ENCODE measurements at places on chromosomes 5 and 9. TPM values are rescaled to one million over a fixed set of nuclear protein-coding genes. Genes with fewer than 3 reads are reported as not detected.
A peak's percentile ranks its signal among the peaks of the same experiment; 100 is the strongest.

The HNRNPK gene
- total RNA-seq: 861 TPM

The ARL14EPL gene
- total RNA-seq: not detected

The SHC3 gene
- total RNA-seq: not detected

The LRRC70 gene
- total RNA-seq: 0.86 TPM

The FLT4 gene
- total RNA-seq: 0.86 TPM

GRCh38 chr9:94812343-94812742, 85.8 kb downstream of the AOPEP start:
- peaks cover 9% of the 10 kb centered on the region for H3K4me1 ChIP-seq
- DNase-seq: no peak
- H3K4me3 ChIP-seq: no peak overlapping the region
- peaks cover 2% of the 10 kb centered on the region for H3K27me3 ChIP-seq
- H3K27ac ChIP-seq: no peak overlapping the region

- H3K4me3 ChIP-seq: no peak overlapping the region
- H3K36me3 ChIP-seq: no peaks in the 10 kb centered on the region
- no peak for DNase-seq
- H3K4me1 ChIP-seq: peaks cover 41% of the 10 kb centered on the region
These were observed 178.1 kb downstream of the FGF1 start for GRCh38 chr5:142507531-142508372.

DNA sequence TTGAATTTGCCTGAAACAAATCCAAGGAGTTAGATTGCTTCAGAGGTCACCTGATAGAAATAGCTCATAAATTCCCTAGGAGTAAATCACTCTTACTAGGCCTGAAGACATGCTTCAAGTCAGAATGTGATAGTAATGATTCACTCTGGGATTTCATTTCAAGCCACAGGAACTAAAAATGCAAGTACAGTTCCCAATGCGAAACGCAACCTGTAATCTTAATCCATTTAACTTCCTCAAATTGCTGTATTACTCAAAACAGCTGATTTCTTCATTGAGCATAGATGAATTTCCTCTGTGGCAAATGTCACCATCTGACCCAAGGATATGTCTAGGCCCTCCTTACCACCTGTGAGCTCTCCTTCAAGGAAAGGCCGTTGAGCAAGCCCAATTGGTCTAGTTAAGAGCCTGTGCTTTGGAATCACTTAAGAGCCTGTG, 32.1 kb upstream of the IL6ST start:
- DNase-seq: no peak
- no peak overlapping the region for H3K4me3 ChIP-seq
- peaks cover 23% of the 10 kb centered on the region for H3K4me1 ChIP-seq
- H3K27me3 ChIP-seq: peaks cover 32% of the 10 kb centered on the region
- H3K36me3 ChIP-seq: no peaks in the 10 kb centered on the region

- peak overlapping the region; percentile 79 for H3K27ac ChIP-seq
- peaks cover 39% of the 10 kb centered on the region for H3K4me1 ChIP-seq
- peaks cover 18% of the 10 kb centered on the region for H3K36me3 ChIP-seq
- peaks cover 8% of the 10 kb centered on the region for H3K27me3 ChIP-seq
These were observed 2.8 kb downstream of the PDLIM7 start for GRCh38 chr5:177494346-177495195.

- no peak overlapping the region for H3K4me3 ChIP-seq
- DNase-seq: no peak
- no peaks in the 10 kb centered on the region for H3K36me3 ChIP-seq
- H3K27me3 ChIP-seq: peaks cover 10% of the 10 kb centered on the region
These were observed 128.1 kb downstream of the DAB2IP start for GRCh38 chr9:121779381-121780117.

DNA sequence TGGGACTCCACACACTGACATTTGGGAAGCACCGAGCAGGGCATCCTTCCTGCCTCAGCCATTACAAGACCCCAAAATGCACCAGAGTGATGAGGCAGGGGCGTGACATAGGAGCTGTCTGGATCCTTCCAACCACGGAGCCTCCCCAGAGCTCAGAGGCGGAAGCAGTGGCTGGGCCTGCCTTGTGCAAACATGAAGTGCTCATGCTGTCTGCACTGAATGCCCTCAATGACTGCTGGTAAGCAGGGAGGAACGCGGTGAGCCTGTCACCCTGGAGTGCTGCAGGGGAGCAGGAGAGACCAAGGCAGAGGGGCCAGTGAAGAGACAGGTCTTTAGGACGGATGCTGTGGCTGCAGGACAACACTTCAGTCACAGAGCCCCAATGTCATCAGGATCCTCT, 60.2 kb upstream of the HRH2 start:
- peaks cover 7% of the 10 kb centered on the region for H3K27me3 ChIP-seq
- H3K4me1 ChIP-seq: peaks cover 7% of the 10 kb centered on the region
- DNase-seq: no peak
- H3K27ac ChIP-seq: no peak overlapping the region
- peaks cover 1% of the 10 kb centered on the region for H3K36me3 ChIP-seq
- H3K4me3 ChIP-seq: no peak overlapping the region

DNA sequence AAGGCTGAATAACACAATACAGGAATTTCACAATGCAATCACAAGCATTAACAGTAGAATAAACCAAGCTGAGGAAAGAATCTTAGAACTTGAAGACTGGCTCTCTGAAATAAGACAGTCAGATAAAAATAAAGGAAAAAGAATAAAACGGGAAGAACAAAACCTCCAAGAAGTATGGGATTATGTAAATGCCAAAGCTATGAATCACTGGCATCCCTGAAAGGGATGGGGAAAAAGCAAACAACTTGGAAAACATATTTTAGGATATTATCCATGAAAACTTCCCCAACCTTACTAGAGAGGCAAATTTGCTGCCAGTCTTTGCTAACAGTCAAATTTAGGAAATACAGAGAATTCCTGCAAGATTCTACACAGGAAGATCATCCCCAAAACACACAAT, 157.9 kb downstream of the ALDH1A1 start:
- H3K4me1 ChIP-seq: no peaks in the 10 kb centered on the region
- H3K4me3 ChIP-seq: no peak overlapping the region
- no peaks in the 10 kb centered on the region for H3K36me3 ChIP-seq
- H3K27ac ChIP-seq: no peak overlapping the region
- no peak for DNase-seq
